Thymus (tissue), 14 donors: ENCODE measurements at places on chromosomes 6 and 20. TPM values are rescaled to one million over a fixed set of nuclear protein-coding genes. Genes with fewer than 3 reads are reported as not detected.

ADGRG6 gene
- polyA plus RNA-seq: 13.6 TPM

OSTM1 gene
- 31.2 TPM for polyA plus RNA-seq

PAK1IP1 gene
- 13.6 TPM for polyA plus RNA-seq

PSORS1C2 gene
- polyA plus RNA-seq: 16.4 TPM

DLL1 gene
- 5.7 TPM for polyA plus RNA-seq

- no peak for DNase-seq
These were observed 24.5 kb downstream of the SIRPB1 start for GRCh38 chr20:1595333-1595732.

- DNase-seq: no peak
These were observed 56.9 kb upstream of the DYNLRB1 start for GRCh38 chr20:34459209-34459897.
